Uterus (tissue), 4 donors: ENCODE measurements at places on chromosomes 7 and 10. TPM values are rescaled to one million over a fixed set of nuclear protein-coding genes. Genes with fewer than 3 reads are reported as not detected.

DNA sequence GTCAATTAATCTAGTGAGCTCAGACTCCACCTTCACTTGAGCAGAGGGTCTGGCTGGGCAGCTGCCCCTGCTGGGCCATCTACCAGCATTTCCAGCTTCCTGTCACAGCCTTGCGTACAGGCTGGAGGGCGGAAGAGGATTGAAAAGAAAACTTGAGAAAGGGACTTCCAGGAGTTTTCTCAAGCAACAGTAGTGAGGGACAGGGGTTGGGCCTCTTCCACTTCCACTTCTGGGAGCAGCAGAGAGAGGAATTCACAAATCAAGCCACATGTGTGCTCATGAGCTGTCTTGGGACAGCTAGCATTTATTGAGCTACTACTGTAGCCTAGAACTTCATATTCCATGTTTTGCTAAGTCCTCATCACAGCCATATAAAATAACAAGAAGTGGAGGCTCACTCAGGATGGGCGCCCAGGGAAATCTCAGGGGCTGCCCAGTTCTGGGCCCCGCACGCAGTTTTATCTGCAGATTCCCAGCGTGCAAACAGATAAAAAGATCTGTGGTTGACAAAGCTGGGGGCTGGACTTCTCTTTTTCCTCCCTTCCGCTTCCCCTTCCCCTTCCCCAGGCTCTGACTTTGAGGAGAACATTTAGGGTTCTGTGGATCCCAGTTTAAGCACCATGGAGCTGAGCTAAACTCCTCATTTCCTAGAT lies 135.8 kb downstream of the RGS10 start:
- no peak for DNase-seq

The ANKRD16 gene
- 22.6 TPM for total RNA-seq

- DNase-seq, result no peak
Measured at GRCh38 chr10:13067431-13067830, 32.5 kb upstream of the OPTN start.

- no peak for DNase-seq
Measured at GRCh38 chr7:143355450-143356385, 6.8 kb downstream of the FAM131B start.

DNA sequence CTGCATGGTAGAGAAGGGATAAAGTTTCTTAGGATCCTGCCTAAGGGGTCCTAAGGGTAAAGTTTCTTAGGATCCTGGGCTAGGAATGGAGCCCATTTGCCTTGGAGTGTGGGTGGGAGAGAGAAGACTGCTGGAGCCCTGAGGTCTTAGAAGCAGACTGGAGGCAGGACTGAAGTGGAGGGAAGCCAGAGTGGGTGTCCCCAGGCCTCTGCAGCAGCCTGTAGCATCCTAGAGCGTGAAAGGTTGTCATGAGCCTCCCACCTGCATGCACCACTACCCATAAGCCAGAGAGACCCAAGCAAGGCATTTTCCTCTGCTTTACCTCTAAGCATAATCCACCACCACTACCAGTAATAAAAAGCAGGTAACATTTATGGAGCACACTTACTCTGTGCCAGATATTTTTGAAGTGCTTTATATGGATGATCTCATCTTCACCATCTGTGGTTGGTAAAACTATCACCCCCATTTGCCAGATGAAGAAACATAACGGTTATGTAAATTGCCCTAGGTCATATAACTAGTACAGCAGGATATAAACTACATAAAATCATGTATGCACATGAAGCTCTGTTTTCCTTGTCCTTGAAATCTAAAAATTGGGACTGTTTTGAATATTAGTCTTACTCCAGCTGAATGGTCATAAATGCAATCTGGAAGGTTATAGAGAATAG lies 103.5 kb upstream of the CCDC6 start:
- DNase-seq, result no peak

DNA sequence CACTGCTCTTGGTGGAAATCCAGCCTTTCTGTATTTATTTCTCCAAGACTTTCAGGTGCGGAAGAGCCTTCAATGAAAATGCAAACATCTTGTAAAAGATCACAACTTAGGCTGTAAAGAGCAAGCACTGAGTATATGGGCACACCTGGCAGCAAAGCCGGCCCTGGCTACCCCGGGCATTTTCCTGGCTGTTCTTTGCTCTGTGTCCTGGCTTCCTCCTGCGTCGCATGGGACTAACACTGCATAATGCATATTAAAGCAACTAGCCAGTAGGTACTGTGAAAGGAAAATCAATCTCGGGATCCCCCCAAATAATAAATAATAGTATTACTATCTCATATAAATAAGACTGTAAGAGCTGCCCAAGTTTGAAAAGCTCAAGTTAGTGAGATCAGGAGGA lies 9.9 kb downstream of the JAZF1 start:
- no peak for DNase-seq

The OPN1SW gene
- total RNA-seq, result not detected

The HACD1 gene
- total RNA-seq, result 48.9 TPM
